ENCODE measurements at places on chromosomes 2 and 18. TPM values are rescaled to one million over a fixed set of nuclear protein-coding genes. Genes with fewer than 3 reads are reported as not detected.

Gene PASK
- 9.2 TPM for total RNA-seq

Gene GRB14
- total RNA-seq, result 2.3 TPM

Gene CRYGD
- not detected for total RNA-seq

Gene RAB11FIP5
- 103 TPM for total RNA-seq

Gene ACADL
- 0.19 TPM for total RNA-seq

Gene GALNT3
- 0.34 TPM for total RNA-seq

Gene TEX51
- not detected for total RNA-seq

Gene FOXD4L1
- 0.17 TPM for total RNA-seq

Gene AMMECR1L
- total RNA-seq, result 20.1 TPM

Gene SLC4A3
- 0.17 TPM for total RNA-seq

Gene ZSWIM2
- total RNA-seq, result not detected

Gene IL1RL1
- total RNA-seq, result 0.17 TPM

Gene ZNF385B
- not detected for total RNA-seq

Gene UGT1A8
- not detected for total RNA-seq

Gene SLC9A4
- not detected for total RNA-seq

Gene IL1F10
- not detected for total RNA-seq
